ENCODE measurements at places on chromosomes 1 and 21. TPM values are rescaled to one million over a fixed set of nuclear protein-coding genes. Genes with fewer than 3 reads are reported as not detected.

The AGT gene
- total RNA-seq: 14.1 TPM

The TXNDC12 gene
- total RNA-seq: 34.7 TPM

The MLLT11 gene
- total RNA-seq: 2.8 TPM

The APCS gene
- total RNA-seq: not detected

The TNFRSF8 gene
- total RNA-seq: not detected

The CNTN2 gene
- not detected for total RNA-seq

The RAB42 gene
- total RNA-seq: 4.1 TPM

The SLC27A3 gene
- total RNA-seq: 30.6 TPM

The KLF17 gene
- total RNA-seq: 0.50 TPM

The CLIC6 gene
- 1.8 TPM for total RNA-seq

The S100A16 gene
- 121 TPM for total RNA-seq

The TNN gene
- not detected for total RNA-seq

The TPTE gene
- not detected for total RNA-seq

The MANEAL gene
- total RNA-seq: 0.50 TPM

The CRABP2 gene
- 70.4 TPM for total RNA-seq

The ARHGEF10L gene
- total RNA-seq: 13.1 TPM

The PLEKHN1 gene
- total RNA-seq: under 0.01 TPM

The C1orf141 gene
- total RNA-seq: not detected

All from fibroblast of lung (primary cell).